ENCODE measurements at places on chromosomes 13 and 19. TPM values are rescaled to one million over a fixed set of nuclear protein-coding genes. Genes with fewer than 3 reads are reported as not detected.

The ZNF473 gene
- 8.3 TPM for polyA plus RNA-seq

The SHISA2 gene
- 5.2 TPM for polyA plus RNA-seq

The C3 gene
- polyA plus RNA-seq, result 85.0 TPM

The FGF22 gene
- polyA plus RNA-seq, result 1.6 TPM

The SLC25A41 gene
- polyA plus RNA-seq, result 1.1 TPM

The LSR gene
- polyA plus RNA-seq, result 68.3 TPM

The LTBP4 gene
- polyA plus RNA-seq, result 50.0 TPM

Data from brain (organoid and tissue), 16 donors.